ENCODE measurements at places on chromosomes 1 and 21.

- DNase-seq = no peak
Observed at GRCh38 chr1:180851995-180852887, 60.5 kb upstream of the KIAA1614 start.

GRCh38 chr1:176206961-176207902 lies at the start of gene COP1:
COP1 (minus strand) TSS chr1:176207286; CDS start chr1:176206978, 308 bp downstream.
- DNase-seq = peak; percentile 95

- DNase-seq = no peak
Observed at GRCh38 chr1:226882631-226883409, 12.4 kb downstream of the PSEN2 start.

DNA sequence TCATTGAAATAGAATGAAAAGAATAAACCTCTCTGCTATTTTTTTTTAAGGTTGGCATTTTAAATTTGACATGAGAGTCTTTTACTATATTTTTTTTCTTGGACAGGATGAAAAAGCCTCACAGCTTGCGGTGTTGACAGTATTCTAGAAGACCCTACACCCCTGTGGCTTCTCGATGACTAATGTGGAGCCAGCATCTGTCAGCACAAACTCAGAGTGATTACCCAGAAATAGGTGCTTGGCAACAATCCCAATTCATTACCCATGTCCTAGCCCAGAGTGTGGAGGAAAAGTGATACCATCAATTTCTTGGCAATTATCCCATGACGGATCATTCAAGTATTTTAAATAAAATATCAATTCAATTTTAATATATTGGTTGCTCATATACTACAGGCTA lies 186.8 kb upstream of the MAP1LC3C start:
- no peak for DNase-seq

- no peak for DNase-seq
Observed at GRCh38 chr1:245684166-245684565, 529.4 kb downstream of the KIF26B start.

GRCh38 chr1:200488375-200489165 lies 78.7 kb upstream of the ZNF281 start:
- no peak for DNase-seq

GRCh38 chr1:100077531-100077930 lies 55.2 kb downstream of the SASS6 start:
- DNase-seq = no peak

DNA sequence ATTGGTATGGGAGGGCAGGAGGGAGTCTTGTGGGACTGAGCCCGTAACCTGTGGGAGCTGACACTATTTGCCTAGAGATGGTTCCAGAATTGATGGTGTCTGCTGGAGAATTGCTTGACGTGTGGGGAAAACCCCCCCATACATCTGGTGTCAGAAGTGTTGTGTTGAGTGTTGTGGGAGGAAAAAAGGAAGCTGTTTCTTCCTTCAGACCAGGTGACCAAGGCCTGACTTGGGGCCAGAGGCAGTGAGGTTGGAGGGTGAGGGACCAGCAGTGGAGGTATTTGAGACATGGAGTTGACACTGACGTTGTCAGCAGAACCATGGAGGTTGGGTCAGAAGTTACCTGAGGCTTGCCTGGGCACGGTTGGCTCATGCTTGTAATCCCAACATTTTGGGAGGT lies 8.3 kb downstream of the SHISAL2A start:
- no peak for DNase-seq

- DNase-seq = no peak
Observed at GRCh38 chr1:99540744-99541143, 105.2 kb upstream of the PALMD start.

DNA sequence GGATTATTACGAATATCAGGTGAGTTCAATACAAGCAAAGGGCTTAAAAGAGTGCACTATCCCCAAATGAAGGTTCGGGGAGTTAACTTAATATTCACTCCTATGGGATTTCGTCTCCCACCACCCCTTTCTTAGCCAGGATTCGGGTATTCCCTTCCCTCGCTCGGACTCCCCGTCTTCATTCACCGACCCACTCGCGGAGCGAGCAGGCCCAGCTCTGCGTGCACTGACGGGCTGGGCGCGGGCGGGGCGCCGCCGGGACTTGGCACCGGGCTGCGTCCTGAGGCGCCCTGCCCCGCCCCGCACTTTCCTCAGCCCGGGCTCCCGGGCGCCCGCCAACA lies 7.7 kb upstream of the MPZL1 start:
- no peak for DNase-seq

DNA sequence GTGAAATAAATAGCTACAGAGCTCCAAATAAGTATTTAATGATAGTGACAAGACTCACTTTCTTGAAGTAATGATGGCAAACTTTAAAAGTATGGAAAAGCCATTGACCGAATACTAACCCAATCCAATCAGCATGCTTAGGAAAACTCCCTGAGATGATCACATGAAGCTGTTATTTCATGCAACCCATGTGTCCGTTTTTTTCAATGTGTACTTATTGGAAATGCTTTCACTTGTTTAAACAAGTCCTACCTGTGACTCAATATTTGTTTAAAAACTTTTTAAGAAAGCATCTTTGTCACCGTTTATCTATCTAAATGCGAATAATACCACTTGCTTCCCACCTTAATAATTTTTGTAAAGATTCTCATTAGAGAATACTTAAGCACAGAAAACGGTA lies 185.8 kb downstream of the NRIP1 start:
- DNase-seq = no peak

GRCh38 chr1:194055536-194055935 lies 869.1 kb upstream of the B3GALT2 start:
- no peak for DNase-seq

GRCh38 chr21:44820851-44821250 lies 3.0 kb upstream of the SUMO3 start:
- no peak for DNase-seq

DNA sequence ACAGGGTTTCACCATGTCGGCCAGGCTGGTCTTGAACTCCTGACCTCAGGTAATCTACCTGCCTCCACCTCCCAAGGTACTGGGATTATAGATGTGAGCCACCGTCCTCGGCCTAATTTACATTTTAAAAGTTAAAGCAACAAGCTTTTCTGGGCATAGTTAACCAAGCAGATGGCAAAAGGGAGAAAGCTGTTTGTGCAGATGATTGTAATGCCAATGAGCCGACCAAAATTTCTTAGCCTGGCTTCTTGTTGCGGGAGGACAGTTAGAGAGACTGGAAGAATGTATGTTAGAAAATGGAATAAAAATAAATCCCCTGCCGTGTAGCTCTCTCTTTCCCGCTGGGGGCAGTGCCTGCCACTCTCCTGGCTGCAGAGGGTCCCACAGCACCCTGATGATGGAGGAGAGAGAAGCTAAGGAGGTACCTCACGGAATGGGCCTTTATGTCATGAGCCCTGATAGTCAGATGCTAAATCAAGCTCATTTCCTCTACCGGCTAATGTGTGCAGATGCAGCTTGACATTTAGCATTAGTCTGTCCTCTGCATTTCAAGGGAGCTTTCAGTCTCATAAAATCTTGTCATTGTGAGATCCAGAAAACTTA lies 87.2 kb downstream of the HHAT start:
- no peak for DNase-seq

DNA sequence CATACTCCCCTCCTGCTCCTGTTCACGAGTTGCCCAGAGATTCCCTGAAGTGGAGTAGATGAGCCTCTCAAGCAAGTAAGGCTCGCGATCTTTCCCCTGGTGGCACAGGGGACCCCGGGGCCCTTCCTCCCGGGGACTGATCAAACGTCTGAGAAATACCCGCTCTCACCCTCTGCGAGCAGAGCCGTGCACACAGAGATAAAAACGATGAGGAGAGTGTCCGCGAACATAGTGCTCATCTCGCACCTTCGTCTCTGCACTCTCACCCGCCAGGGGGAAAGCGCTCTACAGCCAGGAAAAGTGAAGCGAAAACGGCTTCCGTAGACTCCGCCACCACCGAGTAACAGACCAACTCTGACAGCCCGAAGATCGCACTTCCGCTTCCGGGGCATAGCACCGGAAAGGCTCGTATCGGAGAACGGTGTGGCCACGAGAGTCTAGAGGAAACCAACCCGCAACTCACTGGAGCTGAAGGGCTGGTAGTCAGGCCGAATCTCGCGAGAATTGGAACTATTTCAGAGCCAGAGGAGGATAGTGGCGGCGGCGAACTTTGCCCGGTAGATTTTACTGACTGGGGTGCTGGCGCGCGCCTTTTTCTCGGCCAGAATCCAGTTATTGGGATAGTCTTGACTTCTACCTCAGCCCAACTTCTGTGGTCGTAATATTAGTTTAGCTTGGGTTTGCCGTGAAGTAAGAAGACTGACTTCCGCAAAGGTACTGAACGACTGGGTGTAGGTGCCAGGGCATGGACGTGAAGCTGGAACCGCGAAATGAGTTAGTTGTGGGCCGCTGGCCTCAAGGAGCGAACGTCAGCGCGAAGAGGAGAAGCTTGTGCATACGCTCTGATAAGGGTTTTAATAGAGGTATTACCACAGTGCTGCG lies at the start of gene TMCO1:
TSS of gene TMCO1 (minus strand) at position 356 of the 882 bp plus-strand sequence. CDS start at position 239, 117 bp downstream.
- peak; percentile 91 for DNase-seq

DNA sequence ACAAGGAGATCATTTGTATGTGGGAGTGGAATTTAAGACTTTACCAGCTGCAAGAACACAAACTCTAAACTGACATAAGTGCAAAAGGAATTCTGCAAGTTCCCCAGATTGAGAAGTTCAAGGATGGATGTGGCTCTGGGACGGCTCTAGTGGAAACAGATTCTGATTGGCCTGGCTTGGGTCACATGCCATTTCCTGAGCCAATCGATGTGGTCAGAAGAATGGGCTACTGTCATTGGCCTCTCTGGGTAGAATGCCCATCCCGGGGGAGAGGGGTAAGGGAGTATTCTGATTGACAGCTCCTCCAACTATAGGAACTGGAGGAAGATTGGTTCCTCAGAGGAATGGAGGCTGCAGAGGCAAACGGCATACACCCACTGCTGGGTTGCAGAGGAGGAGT lies 6.0 kb upstream of the IFNLR1 start:
- no peak for DNase-seq

DNA sequence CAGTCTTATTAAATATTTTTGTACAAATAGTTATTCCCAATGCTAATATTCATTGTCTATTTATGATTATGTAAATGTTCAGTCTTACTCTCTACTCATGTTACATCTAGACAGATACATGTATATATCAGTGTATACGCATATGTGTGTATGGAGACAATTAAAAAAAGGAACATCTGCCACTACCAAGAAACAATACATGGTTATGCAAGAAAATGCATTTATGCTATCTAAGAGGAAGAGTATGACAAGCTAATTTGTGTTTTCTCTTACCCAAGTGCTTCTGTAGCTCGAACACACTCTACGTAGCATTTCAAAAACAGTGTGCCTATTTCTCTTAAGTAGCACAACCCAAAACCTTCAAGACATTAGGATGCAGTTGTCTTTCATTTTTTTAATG lies 6.1 kb upstream of the RLF start:
- no peak for DNase-seq

- DNase-seq = peak; percentile 81
Observed at GRCh38 chr1:1200876-1201810, 5.2 kb downstream of the TNFRSF18 start.

DNA sequence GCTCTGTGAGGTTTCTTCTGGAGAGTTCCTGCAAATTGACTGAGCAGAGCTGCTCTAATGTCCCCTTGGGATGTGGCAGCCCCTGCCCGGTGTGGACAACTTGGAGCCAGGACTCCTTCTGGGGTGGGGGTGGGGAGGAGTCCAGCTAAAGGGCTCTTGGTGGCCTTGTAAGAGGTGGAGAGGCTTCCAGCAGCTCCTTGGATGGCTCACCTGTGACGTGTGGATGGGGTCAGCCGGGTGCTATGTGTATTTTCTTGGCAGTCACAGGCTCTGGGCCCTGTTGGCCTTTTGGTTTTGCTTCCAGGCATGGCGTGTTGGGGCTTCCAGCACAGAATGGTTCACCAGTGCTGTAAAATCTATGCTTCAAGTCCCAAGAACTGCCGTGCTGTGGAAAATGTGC lies 38.2 kb downstream of the TRAPPC10 start:
- DNase-seq = no peak

DNA sequence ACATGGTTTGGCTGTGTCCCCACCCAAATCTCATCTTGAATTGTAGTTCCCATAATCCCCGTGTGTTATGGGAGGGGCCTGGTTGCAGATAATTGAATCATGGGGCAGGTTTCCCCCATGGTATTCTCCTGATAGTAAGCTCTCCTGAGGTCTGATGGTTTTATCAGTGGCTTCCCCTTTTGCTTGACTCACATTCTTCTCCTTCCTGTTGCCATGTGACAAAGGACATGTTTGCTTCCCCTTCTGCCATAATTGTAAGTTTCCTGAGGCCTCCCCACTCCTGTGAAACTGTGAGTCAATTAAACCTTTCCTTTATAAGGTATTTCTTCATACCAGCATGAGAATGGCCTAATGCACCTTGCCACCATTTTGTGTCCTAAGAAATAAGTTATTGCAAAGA lies 415.0 kb downstream of the COL11A1 start:
- DNase-seq = no peak

DNA sequence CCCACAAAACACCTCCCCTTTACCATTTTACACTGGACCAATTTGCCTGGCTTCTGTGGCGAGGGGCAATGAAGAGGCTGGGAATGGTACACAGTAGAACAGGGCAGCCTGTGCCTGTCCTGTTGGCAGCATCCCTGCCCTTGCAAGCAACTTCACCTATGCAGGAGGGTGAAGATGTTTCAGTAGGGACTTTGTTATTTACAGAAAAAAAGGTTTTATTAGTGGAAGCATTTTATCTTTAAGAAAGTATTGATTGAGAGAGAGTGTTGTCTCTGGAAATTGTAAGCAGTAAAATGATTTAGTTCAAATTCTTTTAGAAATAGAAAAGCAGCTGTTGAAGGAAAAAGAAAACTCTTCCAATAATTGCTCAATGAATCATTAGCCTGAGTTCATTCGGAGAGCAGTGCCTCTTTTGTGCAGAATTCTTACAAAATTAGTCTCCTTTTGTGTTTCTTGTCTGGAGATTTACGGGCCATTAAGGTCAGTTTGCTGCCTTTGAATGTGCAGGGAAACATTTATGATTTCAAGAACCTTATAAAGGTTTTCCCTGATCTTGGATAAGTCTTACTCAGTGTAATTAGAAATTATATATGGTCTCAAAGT lies 49.1 kb downstream of the HHAT start:
- DNase-seq = no peak

DNA sequence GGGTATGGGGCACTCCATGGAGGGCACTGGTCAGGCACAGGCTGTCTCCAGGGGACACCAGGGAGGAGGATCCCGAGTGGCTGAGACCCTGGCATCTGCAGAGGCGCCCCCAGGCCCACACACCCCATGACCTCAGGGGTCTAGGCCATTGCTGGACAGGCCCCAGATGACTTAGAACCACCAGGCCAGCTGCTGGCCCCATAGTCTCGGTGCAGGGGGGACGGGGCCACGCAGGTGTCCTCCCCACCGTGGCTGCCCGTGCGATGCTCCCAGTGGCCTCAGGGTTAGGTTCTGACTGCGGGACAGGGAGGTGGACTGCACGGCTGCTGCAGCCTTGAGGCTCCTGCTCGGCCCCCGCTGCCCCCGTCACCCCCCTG lies 44.0 kb downstream of the MORN1 start:
- DNase-seq = no peak

DNA sequence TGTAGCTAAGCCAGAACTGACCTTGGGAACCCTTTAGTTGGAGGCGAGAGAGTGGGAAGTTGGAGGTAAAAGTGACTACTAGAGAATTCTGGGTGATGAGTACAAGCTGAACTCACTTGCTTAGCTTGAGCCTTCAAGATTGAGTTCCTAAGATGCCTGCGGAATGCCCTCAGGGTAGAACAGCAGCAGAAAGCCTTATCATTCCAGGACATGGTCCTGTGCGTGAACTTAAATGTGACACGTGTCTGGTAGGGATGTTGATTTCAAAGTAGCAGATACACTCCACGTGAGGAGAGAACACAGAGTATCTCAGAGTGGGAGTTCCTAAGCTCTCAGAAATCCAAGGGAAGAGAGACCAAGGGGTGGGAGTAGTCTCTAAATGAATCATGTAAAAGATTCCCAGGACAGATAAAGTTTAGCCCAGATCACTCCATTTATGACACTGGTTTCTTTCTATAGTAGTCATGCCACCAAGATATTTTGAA lies 60.1 kb downstream of the KCNK1 start:
- no peak for DNase-seq

Data from activated T-helper 1 cell treated with Interleukin-2 at 50 U/mL for 16 hours (primary cell).